Activated T-cell treated with anti-CD3 and anti-CD28 coated beads, Interleukin-2, amount 50 U/mL, for 72 hours (primary cell): ENCODE measurements at places on chromosomes 6 and 20.

GRCh38 chr20:45975686-45976085 lies 3.7 kb upstream of the ZNF335 start:
- no peak for DNase-seq

- no peak for DNase-seq
These were observed 228.3 kb upstream of the ECI2 start for GRCh38 chr6:4363656-4364055.

- no peak for DNase-seq
These were observed 180.3 kb downstream of the ANKRD60 start for GRCh38 chr20:58048096-58048702.

- DNase-seq: no peak
These were observed 113.0 kb downstream of the SYCP2 start for GRCh38 chr20:59820204-59821041.

GRCh38 chr6:106630366-106630765 lies 988 bp downstream of the QRSL1 start:
- no peak for DNase-seq

- no peak for DNase-seq
These were observed 187.1 kb downstream of the ID4 start for GRCh38 chr6:20024316-20024673.

DNA sequence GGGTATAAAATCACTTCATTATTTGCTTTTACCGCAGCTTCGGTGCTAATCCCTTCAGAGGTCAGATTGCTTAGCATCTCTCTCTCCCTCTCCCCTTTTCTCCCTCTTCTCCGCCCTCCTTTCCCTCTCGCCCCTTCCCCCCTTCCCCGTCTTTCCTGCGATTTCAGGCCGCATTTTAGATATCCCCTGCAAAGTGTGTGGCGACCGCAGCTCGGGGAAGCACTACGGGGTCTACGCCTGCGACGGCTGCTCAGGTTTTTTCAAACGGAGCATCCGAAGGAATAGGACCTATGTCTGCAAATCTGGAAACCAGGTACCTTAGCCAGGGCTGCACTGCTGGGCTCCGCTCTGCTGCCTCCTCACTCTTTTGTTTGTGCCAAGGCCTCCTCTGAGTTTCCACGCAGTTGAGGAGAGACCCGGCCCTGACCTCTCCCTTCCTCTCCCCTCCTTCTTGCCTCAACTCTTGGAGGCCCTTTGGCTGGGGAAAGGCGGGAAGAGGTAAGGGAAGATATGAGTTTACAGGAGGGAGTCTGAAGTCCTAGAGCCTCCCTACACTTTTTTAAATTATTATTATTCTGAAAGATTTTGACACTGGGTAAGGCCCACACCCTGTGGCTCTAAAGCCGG lies 5.6 kb downstream of the NR2E1 start:
- no peak for DNase-seq

DNA sequence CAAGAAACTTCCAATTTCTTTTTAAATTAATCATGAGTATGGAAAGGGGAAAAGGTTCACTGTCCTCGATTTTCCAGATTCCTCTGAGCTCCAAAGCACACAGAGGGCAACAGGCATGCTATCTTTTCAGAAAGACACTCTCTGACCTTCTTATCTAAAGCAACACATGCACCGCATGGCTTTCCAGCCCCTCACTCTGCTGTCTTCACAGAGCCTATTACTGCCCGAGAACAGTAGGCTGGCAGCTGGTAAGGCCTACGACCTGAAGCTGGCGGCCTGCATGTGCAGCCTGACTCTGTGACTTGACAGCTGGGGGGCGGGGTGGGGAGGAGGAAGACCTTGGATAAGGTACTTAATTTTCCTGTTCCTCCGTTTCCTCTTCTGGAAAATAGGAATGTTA lies 86.3 kb downstream of the ELOVL4 start:
- DNase-seq: no peak

DNA sequence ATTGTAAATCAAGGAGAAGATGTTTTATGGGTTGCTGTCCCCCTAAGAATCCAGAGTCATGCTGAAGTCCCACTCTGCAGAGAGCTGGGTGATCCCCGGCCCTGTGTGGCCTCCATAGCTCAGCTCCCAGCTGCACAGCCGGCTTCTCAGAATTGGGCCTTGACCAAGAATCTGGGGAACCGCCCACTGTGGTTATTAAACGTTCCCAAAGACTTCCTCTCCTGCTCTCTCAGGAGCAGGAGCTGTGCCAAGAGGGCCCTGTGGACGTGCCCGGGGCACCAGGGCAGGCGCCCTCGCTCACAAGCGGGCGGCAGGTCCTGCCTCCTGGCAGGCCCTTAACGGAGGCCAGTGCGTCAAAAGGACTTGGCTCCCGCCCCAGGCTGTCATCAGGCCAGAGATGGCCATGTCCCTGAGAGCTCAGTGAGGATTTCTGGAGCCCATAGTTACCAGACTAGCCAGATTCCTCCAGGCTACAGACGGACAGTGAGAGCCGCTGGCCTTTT lies 30.4 kb downstream of the ZC3H12D start:
- DNase-seq: no peak

DNA sequence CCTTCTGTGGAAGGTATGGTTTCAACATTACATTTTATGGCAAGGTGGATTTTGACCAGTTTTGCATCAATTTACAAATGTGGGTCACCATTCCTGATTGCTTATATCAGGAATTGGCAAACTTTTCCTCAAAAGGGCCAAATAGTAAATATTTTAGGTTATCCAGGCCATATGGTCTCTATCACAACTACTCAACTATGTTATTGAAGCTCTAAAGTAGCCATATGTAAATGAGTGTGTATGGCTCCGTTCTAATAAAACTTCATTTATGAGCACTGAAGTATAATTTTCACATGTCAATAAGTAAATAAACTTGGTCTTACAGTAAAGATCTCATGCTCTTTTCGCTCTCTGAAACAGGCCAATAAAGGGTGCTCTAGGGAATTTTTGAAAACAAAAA lies 362.7 kb upstream of the SASH1 start:
- DNase-seq: no peak

- no peak for DNase-seq
These were observed 144.6 kb downstream of the MTHFD1L start for GRCh38 chr6:151010071-151010470.

DNA sequence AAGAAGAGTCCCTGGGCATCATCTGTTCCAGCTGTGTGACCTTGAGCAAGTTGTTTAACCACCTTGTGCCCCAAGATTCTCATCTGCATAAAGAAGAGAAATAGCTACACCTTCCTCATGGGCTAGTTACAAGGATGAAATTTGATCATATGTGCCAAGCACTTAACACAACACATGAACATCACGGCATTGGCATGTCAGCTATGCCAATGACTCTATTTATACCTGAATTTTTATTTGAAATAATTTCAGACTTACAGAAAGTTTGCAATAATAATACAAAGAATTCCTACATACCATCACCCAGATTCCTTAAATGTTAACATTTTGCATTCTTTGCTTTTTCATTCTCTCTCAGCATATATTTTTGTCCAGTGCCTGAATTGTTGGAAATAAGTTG lies 21.0 kb upstream of the TCF15 start:
- DNase-seq: no peak
